ENCODE measurements at places on chromosomes 7 and 10.
A peak's percentile ranks its signal among the peaks of the same experiment; 100 is the strongest.

DNA sequence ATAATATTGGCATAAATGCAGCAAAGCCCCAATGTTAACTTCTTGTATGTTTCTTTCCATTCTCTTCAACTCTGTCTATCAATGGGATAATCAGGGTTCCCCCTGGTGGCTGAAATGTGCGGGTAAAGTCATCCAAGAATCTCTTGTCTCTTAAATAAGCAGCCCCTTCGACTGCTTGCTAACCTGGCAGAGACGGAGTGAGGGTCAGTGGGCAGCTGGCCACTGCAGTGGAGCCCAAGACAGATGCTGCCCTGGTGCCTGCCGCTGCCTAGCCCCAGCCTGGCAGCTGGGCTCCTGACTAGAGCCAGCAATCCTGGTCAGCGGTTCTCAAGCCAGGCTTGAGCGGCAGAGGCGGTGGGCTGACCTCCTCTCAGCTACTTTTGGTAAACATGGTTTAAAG is 248.9 kb downstream of the COBL start:
- DNase-seq: peak; percentile 68

DNA sequence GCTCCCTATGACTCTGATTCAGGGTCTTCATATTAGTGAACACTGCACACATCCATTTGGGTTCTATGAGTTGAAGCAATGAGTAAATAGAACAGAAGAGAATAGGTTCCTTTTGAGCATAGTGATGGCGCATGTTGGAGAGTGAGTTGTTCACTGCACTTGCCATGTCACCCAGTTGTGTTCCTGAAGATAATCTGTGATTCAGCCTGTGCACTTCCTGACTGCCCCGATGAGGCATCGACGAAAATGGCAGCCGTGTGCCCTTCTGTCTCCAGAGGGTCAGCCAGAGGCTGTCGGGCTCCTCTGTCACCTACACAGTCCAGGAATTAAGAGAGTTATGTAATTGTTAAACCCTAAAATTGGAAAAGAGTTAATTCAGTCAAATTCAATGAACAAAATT is 94.7 kb downstream of the GALNT11 start:
- peak; percentile 4 for DNase-seq

GRCh38 chr10:115972426-115972825 is 300.6 kb downstream of the GFRA1 start:
- no peak for DNase-seq

DNA sequence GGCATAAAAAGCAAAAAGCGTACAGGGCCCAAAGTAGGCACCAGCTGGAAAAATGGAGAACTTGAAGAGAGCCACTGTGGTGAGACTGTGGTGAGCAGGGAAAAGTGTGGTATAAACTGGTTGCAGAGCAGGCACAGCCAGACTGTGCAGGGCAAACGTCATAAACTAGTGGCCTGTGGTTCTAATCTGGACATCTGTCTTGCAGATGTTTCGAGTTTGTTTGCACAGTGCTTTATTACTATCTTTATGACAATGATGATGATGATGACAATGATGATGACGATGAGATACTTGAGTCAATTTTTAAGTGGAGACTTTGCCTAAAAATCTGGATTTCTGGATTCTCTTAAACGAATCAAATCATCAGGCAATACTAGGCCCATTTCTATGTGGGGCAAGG is 45.7 kb downstream of the SEMA3C start:
- DNase-seq: no peak

DNA sequence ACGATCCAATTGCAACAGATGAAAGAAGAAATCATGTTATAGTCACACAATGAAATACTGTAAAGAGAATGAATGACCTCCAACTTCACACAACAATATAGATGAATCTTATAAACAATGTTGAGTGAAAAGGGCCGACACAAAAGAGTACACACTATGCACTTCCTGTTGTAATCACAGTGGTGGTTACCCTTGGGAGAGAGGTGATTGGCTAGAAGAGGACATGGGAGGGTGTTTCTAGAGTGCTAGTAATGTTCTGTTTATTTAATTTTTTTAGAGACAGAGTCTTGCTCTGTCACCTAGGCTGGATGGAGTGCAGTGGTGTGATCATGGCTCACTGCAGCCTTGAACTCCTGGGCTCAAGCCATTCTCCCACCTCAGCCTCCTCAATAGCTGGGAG is 82.5 kb downstream of the NDUFB2 start:
- no peak for DNase-seq

- DNase-seq: no peak
Observed at GRCh38 chr10:132444877-132445351, 47.9 kb downstream of the PWWP2B start.

DNA sequence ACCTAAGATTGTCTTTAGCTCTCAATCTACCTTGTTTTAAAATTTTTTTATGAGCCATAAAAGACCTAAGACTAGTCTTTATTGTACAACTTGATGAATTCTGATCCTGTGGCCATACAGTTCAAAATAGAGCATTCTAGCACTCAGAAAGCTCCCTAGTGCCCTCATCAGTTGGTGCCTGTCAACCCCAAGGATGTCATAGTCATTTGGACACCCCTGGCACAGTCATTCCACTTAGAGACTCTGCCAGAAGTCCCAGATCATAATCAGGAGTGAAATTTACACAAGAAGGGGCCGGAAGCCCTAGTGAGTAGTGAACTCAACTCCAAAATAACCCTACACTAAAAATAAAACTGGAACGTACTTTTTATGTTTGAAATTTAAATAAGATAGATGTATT is 80.0 kb upstream of the INSIG1 start:
- DNase-seq: no peak

DNA sequence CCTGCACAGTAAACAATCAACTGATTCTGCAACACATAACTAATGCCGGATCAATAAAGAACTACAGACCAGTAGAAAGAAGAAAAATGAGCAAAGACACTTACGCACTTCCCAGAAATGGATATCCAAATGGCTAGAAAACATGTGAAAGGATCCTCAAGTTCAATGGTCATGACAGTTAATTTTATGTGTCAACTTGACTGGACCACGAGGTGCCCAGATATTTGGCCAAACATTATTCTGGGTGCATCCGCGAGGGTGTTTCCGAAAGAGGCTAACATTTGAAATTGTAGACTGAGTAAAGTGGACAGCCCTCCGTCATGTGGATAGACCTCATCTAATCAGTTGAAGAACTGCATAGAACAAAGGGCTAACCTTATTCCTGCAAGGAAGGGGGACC is 102.0 kb downstream of the SFMBT2 start:
- DNase-seq: no peak

GRCh38 chr7:140201393-140201792 is 24.6 kb upstream of the KDM7A start:
- DNase-seq: no peak

DNA sequence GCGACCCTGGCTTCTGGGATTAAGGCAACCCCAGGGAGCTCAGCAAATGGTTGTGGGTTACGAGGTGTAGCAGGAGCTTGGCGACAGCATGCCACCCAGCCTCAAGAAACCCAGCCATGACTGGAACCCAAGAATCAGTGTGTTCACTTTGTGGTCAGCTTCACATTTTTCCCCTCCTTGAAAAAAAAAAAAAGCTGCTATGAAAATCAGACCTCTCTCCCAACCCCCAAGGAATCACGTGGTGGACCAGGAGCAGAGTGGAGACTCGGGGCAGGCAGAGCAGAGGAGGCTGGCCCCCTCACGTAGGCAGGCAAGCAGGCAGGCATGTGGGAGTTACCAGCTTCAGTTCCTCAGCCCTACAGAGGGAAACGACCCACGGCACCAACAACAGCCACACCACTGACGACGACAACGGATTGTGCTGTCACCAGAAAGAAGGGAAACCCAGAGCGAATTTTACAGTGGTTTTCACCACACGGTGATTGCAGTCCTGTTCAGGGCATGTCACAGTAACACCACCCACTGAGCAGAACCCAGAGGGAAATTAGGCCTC is 203.4 kb downstream of the SLC25A13 start:
- DNase-seq: no peak

GRCh38 chr10:96411716-96412320 is 53.0 kb upstream of the OPALIN start:
- no peak for DNase-seq

GRCh38 chr7:46932676-46933424 is 649.1 kb downstream of the TNS3 start:
- DNase-seq: peak; percentile 94

DNA sequence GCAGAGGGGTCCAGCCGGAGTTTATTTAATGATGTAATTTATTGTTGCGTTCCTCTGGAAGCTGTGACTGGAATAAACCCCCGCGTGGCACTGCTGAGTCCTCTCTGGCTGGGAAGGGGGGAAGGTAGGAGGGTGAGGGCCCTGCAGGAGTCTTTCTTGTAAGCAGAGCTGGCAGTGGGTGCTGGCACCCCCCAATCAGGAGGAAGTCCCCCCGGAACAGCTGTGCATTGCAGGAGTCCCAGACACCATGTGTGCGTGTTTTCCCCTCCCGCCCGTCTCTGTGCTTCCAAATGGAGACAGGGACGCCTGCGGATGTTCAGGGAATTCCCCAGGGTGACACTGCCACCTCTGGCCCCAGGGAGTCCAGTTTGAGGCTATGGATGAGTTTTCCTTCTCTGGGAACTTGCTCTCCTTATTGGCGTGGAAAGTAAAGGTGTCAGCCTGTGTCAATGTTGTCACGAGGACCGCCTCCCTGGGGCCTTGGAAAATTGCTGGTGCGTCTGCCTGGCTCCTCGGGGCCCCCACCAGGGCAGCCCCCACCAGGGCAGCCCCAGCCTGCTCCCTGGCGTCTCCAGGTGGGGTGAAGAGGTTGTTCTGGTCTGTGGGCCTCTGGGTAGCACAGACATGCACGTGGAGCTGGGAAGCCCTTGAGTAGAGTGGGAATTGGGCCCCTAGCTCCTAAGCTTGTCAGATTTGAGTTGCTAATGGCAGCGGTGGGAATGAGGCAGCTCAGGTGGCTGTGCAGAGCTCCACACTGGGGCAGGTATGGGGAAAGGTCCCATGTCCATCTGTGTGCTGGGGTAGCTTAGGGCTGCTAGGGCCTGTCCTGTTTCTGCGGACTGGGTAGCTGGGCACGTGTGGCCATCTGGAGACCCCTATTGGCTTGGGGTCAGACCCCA is 2.7 kb downstream of the FZD9 start:
- DNase-seq: peak; percentile 32

DNA sequence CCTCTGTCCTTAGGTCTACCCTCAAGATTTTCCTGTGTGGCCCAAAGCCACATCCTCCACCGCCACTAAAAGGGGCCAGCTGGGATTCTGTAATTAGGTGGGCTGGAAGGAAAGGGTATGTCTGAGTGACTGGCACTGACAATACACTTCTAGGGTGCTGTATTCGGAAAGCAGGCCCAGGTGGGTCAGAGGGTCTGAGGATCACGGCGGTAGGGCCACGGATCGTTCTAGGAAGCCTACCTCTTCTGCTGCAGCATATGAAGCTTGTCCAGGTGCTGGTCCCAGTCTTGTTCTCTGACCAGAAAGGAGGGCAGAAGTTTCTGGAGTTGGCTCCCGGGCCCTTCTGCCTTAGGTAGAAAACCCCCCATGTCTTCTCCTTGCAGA is 462 bp downstream of the TRPV5 start:
- DNase-seq: no peak

- no peak for DNase-seq
Observed at GRCh38 chr7:55362927-55363326, 2.2 kb upstream of the LANCL2 start.

DNA sequence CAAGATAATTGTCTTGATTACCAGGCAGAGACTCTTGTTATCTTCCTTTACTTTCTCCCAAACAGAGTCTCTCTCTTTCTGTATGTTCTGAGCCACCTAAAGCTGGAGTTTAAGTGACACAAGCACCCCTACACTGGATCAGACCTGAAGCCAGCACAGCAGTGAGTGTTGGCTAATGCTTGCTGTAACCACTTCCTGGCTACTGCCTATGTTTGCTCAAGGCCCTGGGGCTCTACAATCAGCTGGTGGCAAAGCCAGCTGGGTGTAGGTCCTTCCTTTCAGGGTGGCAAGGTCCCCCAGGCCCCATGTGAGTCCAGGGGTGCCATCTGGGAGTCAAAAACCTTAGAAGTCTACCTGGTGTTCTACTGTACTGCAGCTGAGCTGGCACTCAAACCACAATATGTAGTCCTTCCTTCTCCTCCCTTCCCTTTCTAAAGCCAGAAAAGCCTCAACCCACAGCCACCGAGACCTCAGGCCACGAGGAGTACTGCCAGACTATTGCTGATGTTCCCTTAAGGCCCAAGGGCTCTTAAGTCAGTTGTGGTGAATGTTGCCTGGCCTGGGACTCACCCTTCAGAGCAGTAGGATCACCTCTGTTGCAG is 416.3 kb downstream of the ADRA2A start:
- no peak for DNase-seq

DNA sequence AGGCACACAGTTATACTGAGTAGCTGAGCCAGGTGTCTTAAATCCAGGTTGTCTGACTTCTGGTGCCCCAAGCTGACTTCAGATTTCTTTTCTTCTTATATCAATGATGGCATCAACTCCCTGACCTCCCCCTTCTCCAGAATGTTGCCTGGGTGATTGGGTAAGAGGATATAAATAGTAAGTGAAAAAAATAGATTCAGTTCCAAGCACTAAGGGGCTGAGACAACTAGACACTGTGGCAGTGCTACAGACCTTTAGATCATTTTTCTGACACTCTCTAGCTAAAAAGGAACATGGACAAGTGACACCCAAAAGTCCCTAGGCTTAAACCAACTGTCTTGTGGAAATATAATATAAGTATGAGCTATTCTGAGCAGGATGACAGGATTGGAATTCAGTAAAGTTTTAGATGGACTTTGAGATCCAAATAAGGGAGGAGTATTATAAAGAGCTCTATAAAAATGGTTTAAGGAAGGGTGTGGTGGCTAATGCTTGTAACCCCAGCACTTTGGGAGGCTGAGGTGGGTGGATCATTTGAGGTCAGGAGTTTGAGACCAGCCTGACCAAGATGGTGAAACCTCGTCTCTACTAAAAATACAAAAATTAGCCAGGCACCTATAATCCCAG is 589.1 kb upstream of the GALNT17 start:
- peak; percentile 7 for DNase-seq

DNA sequence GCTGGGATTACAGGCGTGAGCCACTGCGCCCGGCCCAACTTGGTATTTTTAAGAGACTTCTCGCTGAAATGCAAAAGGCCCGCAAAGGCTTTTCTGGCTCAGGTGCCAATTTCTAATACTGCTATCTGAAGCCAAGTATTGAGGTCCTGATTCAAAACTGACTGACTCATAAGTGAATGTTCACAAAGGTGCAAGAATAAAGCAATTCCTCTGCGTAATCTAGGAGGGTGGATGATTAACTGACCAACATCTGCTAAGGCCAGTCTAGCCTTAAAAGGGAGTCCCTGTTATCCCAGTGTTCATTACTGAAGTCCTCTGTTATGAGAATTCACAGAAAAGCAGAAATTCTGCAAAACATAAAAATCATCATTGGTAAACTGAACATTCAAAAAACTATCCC is 111.4 kb downstream of the SRPK2 start:
- DNase-seq: peak; percentile 60

DNA sequence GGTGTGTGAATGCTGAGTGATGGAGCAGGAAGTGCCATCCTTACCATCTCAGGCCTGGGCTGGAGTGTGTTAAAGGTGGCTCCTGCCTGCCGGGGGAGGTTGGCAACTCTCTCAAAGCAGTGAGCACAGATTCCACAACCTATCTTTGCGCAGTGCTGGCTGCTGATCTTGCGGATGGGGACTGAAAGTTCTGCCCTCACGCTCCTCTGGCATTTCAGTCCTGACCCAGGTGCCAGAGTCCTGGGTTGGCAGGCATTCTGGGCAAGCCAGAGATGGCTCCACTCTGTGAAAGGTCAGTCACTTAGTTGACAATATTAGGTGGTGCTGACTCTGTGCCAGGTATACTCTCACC is 315.5 kb downstream of the RPS24 start:
- no peak for DNase-seq

- no peak for DNase-seq
Observed at GRCh38 chr10:127441350-127442219, 107.5 kb upstream of the NPS start.
